ENCODE measurements at places on chromosomes 3 and 15. TPM values are rescaled to one million over a fixed set of nuclear protein-coding genes. Genes with fewer than 3 reads are reported as not detected.

- DNase-seq: no peak
Measured at GRCh38 chr3:197749315-197749600, 425 bp upstream of the FYTTD1 start.

DNA sequence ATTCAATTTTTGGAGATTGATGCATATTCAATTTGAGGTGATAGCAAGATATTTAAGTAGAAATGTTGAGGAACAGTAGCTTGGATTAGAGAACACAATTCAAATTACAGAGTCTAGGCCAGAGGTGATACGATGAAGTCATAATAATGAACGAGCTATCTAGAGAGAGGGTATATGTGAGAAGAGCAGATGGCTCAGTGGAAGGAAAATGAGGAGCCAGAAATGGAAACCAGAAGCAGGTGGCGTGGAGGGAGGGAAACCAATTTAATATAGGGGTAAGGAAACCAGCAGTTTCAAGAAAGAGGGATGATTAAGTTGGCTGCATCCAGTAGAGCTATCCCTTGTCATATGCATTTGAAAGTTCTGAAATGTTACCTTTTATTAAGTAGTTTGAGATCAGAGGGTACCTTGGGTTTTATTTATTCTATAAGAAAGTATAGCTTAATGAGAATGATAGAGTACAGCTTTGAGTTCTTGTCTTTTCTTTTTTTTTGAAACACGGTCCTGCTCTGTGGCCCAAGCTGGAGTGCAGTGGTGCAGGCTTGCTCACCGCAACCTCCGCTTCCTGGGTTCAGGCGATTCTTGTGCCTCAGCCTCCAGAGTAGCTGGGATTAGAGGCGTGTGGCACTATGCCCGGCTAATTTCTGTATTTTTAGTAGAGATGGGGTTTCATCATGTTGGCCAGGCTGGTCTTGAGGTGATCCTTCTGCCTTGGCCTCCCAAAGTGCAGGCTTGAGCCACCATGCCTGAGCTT lies 22.1 kb downstream of the NCK1 start:
- no peak for DNase-seq

- no peak for DNase-seq
Measured at GRCh38 chr3:165389064-165389463, 192.9 kb upstream of the SLITRK3 start.

DNA sequence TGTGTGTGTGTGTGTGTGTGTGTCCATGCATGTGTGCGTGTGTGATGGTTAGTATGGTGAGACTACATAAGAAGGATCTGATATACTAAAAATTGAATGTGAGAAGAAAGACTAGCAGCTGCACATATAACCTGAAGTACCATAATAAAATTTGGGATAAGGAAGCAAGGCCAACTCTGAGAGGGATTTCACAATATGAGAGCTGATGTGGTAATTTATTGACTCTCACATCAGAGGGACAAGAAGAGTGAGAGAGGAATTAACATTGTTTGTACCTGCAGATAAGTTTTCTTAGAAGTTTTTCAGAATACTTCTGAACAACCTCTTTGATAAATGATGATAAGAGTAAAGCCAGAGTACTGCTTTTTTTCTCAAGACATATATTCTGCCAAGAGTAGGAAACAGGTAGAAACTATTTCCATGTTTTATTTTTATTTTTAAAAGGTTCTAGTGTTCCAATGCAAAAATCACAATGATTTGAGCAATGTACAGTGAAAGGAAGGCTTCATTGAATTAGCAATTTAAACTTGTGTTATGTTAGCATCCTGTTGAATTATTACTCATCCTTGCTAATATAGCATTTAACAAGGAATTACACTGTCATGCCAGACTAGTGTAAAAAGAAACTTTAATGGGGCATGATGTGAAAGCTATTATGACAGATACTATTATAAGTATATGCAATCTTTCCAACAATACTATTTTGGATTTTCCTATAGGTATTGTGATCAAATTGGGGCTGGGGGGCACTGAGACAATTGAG lies 415.5 kb upstream of the ARPP21 start:
- DNase-seq: no peak

- no peak for DNase-seq
Measured at GRCh38 chr3:14429237-14429636, 26.8 kb downstream of the SLC6A6 start.

DNA sequence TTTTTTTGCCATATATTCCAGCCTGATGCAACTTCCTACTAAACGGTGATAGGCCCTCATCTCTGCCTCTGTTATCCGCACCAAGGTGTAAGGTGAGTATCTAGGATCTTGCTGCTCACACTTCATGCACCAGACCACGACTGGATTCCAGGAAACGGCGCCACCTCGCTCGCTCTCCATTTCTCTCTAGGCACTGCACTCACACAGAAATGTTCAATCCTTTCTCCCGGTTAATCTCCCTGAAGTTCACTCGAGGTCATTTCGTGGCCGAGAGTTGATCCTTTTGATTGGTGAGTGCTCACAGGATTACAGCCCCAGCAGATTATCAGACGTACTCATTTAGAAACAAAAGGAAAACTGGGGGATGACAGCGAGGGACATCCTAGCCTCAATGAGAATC lies 28.1 kb downstream of the MCF2L2 start:
- DNase-seq: no peak

- DNase-seq: no peak
Measured at GRCh38 chr15:70306081-70306480, 208.4 kb upstream of the TLE3 start.

- no peak for DNase-seq
Measured at GRCh38 chr3:155504682-155505081, 211.2 kb upstream of the STRIT1 start.

Gene RPUSD2
- total RNA-seq: 20.1 TPM

DNA sequence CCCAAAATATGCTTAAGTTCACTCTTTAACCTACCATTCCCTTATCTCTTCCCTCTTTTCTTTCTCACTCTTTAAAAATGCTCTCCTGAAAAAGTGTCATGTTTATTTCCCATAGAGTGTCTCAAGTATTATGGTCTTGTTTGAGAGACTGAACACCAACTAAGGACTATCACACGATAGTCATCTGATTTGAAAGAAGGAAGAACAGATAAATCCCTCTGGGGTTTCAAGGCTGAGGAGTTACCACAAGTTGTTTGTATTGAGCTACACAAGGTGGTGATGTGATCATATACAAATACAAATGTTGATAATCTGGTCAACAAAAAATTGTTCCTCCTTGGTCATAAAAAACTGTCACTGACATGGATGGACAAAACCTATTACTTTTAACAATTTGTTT lies 13.8 kb downstream of the MEIS2 start:
- DNase-seq: no peak

GRCh38 chr15:45458746-45459403 lies 63.7 kb downstream of the SLC30A4 start:
- DNase-seq: peak; percentile 61

- DNase-seq: no peak
Measured at GRCh38 chr15:68987120-68987519, 27.4 kb upstream of the NOX5 start.

- no peak for DNase-seq
Measured at GRCh38 chr3:190568036-190568435, 54.2 kb downstream of the IL1RAP start.

GRCh38 chr3:100426067-100426682 lies 24.8 kb downstream of the LNP1 start:
- no peak for DNase-seq

DNA sequence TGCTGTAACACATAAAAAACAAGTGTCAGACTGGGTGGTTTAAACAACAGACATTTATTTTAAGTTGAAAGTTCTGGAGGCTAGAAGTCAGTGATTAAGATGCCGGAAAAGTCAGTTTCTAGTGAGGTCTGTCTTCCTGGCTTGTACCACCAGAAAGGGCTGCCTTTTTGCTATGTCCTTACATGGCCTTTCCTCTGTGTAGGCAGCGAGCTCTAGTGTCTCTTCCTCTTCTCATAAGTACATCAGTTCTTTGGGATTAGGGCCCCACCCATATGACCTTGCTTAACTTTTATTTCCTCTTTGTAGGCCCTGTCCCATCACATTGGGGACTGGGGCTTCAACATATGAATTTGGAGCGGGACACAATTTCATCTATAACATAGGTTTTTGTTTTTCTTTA lies 128.0 kb downstream of the BBX start:
- no peak for DNase-seq

Gene ARPP21
- total RNA-seq: not detected

DNA sequence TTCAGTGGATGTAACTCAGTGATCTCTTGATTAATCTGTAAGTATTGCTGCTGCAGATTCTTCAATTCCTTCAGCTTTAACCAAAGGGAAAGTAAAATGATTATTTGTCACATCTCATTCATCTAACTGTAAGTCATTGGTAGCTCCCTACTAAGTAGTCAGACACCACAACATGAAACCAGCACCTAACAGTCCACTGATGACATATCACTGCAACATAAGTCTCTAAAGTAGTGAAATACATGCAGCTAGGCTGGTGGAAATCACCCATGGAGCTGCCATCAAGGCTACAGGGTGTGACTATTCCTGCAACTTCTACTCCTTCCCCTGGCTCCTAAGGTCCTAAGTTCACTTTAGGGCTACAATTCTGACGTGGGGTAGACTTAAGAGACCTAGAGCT lies 21.1 kb upstream of the HCLS1 start:
- DNase-seq: no peak

DNA sequence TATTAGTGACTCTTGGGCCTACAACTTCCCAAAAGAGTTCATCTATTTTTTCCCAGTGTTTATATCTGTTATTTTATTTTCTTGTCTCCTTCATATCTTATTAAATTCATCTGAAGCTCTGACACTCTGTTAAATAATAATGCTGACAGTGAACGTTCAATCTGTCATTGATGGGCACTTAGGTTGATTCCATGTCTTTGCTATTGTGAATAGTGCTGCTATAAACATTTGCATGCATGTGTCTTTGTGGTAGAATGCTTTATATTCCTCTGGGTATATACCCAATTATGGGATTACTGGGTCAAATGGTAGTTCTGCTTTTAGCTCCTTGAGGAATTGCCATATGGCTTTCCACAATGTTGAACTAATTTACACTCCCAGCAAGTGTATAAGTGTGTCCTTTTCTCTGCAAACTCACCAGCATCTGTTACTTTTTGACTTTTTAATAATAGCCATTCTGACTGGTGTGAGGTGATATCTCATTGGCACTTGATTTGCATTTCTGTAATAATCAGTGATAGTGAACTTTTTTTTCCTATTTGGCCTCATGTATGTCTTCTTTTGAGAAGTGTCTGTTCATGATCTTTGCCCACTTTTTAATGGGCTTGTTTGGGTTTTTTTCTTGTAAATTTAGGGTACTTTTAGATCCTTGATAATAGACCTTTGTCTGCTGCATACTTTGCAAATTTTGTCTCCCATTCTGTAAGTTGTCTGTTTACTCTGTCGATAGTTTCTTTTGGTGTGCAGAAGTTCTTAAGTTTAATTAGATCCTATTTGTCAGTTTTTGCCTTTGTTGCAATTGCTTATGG lies 122.5 kb downstream of the LEKR1 start:
- DNase-seq: no peak

Gene CCR5
- 0.55 TPM for total RNA-seq

Gene TLR9
- 10.4 TPM for total RNA-seq

DNA sequence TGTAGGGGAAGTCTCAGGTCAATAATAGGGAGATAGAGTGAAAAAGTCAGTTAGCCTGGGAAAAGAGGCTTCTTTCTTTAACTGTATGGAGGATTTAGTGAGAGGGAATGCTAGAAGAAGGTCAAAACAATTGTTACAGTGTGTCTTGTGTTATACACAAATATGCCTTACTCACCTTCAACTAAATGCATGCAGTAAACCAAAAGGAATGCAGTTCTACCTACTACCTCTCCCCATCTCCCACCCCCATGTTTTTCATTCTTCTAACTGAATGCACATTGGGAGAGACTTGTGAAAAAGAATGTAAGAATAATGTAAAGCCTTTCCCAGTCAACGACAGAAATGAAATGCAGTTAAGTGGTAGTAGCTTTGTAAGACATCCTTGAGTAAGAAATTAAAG lies 33.8 kb downstream of the CCDC66 start:
- no peak for DNase-seq

Gene GP5
- 0.18 TPM for total RNA-seq

GRCh38 chr3:69121950-69122349 lies 445 bp downstream of the LMOD3 start:
- DNase-seq: no peak

DNA sequence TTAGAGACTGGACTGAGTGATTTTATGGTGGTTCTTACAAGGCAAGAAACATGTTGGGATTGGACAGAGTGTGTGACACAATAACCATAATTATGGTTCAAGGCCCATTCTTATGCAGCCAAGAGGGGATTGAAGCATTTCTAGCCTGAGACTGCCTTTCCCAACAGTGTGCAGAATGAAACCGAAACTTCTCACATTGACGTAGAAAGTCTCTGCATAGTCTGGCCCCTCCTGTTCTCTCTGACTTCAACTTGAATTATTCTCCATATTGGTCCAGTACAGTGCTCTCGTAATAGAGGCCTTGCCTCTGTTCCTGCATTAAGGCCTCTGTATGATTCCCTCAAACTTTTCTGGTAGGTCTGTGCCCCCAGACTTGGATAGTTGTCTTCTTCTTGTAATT lies 138.3 kb downstream of the DIPK2A start:
- DNase-seq: no peak

- DNase-seq: peak; percentile 27
Measured at GRCh38 chr3:160754371-160754854, 1.6 kb upstream of the PPM1L start.

DNA sequence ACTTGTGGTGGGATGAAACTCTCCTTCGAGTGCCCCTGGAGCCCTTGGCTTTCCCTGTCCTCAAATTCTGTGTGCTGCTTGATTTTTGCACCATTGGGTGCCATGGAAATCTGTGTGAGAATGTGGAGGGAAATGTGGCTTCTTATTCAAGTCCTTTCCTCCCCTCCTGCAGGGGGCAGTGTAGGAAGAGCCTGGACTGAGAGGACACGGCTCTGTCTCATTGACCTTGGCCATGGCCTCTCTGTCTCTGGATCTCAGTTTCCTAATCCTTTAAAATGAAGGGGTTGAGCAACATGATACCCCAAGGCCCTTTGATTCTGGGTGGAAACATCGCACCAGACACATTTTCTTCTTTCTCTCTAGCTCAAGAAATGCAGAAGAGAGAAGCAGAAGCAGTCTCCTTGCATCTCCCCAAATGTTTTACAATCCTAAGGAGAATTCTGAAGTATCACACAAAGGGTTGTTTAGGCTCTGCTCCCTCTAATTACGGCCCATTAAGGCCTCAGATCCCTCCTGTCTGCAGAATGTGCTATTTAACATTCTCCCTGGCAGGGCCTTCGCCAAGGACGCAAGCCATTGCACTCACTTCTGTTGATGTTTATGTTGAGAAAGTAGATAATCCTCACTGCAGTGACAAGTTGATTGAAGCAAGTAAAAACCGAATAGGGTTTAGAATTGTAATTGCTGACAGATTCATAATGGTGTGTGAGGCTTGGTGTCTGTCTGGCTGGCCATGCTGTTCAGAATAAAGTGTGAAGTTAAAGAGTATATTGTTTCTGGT lies 169.1 kb downstream of the TPRG1 start:
- no peak for DNase-seq

GRCh38 chr3:67647390-67647878 lies 7.0 kb downstream of the SUCLG2 start:
- no peak for DNase-seq

DNA sequence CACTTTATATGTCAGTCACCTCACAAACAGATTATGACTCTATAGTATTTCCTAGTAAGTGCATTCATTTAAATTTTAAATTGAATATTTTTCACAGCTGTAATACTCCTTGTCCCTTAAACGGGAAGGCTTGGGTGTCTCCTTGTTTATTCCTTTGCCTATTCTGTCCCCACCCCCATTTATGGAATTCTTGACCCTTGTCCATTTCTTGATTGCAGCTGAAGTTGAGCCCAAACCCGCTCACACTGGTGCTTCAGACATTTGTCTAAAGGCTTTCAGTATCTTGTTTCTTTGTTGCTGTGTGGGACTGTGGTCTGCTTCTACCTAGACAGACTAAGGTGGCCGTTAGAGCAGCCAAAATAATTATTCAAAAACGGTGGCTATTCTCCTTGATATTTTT lies 449.7 kb downstream of the FOXP1 start:
- DNase-seq: no peak
